ENCODE measurements at places on chromosomes 1 and 21.

DNA sequence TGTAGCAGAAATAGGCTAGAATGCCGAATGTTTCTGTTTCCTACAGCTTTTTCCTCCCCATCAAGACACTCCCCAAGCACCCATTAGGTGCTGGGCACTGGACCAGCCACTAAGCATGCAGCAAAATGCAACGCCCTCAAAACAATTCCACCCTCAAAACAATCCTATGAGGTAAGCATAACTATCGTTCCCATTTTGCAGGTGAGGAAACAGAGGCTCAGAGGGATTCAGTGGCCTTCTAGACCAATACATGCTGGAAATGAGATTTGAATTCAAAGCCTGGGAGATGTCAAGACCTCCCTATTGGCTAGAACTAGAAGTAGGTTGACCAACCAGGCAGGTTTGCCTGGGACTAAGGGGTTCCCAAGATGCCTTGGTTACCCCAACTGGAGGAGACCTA lies 10.2 kb upstream of the ALDH4A1 start:
- DNase-seq = no peak

DNA sequence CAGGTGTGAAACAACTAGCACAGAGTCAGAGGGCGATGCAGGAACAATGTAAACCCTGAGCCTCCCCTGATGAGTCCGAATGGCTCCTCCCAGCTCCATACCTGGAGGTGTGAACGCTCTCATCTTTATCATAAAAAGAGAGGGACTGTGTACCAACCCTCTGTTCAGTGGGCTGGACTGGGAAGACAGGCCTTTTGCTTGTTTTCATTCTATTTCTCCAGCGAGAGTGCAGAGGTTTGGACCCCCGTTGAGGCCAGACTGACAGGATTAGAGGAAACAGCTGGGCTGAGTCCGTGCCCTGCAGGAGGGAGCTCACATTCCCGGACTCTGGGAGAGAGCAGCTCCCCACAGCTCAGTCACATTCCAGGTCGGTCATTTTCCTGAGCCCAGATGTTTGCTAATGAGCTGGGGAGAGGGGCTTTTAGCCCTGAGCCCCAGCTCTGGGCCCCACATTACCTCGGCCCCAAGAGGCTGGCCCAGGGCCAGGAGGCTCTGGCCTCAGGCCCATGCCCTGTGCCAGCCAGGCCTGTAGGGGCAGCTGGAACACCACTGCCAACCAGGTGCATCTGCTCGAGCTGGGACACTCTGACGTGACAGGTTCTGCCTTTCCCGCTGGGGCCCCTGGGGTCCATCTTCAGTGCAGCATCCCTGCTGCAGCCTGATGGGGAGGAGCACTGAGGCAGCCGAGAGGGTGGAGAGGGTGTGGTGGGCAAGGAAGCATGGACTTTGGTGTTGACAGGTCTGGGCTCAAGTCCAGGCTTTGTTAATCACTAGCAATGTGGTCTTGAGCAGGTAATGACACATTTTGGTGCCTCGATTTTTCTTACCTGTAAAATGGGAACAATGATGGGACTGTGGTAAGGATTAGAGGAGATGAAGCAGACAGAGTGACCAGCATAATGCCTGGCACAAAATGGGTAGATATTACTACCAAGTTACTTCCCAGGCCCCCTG lies 3.5 kb upstream of the NBL1 start:
- DNase-seq = no peak

GRCh38 chr1:185267301-185267700 lies 49.7 kb downstream of the IVNS1ABP start:
- DNase-seq = no peak

DNA sequence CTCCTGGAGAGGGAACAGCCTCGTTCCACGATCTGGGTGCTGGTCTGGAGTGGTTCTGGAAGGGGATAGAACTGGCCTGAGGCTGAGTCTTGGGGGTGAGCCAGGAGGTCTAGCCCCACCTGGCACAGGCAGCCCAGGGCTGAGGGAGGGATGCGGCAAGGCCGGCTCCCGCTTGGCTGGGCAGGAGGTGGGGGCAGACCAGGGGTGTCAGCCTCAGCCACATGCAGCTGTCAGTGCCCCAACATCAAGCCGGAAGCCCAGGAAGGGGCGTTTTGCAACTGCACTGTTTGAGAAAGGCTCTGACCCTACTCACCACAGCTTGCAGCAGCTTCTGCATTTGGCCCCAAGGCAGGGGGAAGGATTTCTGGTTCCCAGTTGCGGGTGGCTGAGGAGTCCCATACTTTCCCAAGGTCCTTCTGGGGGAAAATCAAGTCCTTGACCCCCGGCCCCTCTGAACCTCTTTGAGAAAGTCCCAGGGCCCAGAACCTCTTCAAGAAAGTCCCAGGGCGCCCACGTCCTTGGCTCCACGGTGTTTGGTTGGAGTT lies 2.0 kb downstream of the EFHD2 start:
- DNase-seq = peak; percentile 33

GRCh38 chr1:32546611-32547010 lies 7.4 kb downstream of the ZBTB8A start:
- no peak for DNase-seq

GRCh38 chr1:163842571-163842970 lies 520.8 kb downstream of the NUF2 start:
- DNase-seq = no peak

GRCh38 chr1:89887713-89888112 lies 66.9 kb downstream of the LRRC8D start:
- no peak for DNase-seq

DNA sequence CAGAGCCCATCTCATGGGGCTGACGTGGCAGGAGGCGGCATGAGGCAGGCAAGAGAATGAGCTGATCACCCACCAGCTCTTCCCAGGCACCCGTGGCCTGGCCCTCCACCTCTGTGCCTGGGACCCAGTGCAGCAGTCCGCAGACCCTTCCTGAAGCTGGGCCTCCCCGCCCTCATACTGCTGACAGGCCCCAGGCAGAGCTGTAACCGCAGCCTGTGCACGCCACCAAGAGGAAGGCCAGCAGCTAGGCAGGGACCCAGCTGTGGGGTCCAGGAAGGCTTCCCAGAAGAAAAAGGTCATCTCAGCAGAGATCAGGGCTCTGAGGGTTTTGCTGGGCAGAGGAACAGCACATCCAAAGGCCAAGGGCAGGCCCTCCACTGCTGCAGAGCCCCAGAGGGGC lies 9.8 kb upstream of the MTFR1L start:
- DNase-seq = no peak

DNA sequence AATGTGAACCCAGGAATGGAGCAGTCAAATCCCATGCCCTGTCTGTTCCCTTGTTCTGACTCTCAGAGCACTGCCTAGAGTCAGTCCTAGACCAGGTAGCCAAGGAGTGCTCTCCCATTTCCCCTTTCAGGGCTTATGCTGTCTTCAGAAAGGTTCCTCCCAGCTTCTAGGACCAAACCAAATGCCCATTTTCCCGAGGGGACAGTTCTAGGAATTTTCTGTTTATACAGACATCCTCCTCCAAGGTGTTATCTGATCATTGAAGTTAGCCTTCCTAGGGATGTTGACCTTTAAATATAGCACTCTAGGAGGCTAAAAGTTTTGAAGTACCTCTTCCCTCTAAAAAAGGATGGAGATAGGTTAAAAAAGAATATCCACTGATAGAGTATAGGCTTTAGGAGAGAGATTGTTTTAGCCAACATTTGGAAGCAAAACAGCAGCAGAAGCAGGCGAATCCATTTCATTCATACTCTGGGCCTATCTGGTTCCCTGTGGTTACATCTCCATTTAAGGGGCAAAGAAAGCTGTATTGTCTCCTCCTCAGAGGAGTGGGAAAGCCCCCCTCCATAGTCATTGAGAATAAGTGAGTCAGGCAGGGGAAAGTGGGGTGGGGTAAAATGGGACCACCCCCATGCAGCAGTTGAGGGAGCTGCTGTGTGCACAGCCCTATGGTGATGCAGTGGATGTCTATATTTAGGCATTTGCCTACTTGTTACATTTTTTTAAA lies 126.5 kb downstream of the SPATA46 start:
- no peak for DNase-seq

GRCh38 chr1:115656461-115657077 lies 14.8 kb downstream of the VANGL1 start:
- no peak for DNase-seq

DNA sequence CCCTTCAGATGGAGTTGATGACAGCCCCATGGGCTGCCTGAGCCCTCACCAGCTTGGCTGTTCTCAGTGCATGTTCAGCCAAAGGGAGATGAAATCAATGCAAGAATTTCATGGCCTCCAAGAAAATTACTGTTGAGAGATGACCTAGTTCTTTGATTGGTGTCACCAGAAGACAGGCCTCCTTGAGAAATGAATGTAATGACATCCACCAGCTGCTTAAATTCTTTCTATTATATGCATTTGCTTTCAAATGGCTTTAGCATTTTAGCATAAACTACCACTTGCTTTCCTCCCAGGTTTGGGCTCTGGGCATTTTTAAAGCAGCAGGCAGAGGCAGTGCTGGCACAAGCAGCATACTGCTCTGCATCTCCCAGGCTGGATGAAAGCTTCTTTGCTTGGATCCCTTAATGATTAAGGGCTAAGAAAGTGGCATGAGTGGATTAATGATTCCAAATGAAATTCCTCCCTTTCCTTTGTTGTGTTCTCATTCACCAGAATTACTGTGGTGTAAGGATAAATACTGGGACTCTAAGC lies 278.4 kb downstream of the ZNF326 start:
- no peak for DNase-seq

DNA sequence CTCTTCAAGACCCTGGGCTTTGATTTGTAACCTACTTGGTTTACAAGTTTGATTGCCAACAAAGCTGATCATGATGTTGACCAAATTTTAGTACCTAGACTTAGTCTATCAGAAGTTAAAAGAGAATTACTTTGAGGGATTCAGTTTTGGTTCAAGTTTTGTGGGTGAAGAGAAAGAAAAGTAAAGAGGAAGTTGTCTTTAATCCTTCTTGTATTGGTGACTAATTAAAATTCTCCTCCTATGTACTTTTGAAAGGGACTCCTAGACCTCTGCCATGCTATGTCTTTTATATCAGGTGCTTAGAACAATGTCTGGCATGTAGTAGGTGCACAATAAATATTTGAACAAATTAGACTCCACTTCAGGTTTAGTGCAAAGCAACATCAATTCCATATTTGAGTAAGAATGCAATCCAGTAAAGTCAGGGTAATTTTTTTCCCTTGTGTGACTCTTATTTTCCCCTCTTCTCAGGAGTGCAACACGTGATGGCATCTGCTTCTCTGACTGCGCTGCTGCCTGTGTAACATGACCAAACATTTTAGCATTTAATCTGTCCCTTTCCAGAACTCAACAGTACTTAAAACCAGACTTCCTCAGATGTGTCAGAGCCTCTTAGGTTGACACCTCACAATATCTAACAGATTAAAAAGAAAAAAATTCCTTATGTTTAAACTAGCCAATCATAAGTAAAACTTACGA lies 41.1 kb upstream of the KCNQ4 start:
- DNase-seq = no peak

GRCh38 chr1:97157991-97158390 lies 436.4 kb downstream of the PTBP2 start:
- DNase-seq = no peak

GRCh38 chr1:204322339-204322868 lies 37.3 kb downstream of the PLEKHA6 start:
- no peak for DNase-seq

- DNase-seq = no peak
Measured at GRCh38 chr1:186930238-186930637, 101.5 kb downstream of the PLA2G4A start.

DNA sequence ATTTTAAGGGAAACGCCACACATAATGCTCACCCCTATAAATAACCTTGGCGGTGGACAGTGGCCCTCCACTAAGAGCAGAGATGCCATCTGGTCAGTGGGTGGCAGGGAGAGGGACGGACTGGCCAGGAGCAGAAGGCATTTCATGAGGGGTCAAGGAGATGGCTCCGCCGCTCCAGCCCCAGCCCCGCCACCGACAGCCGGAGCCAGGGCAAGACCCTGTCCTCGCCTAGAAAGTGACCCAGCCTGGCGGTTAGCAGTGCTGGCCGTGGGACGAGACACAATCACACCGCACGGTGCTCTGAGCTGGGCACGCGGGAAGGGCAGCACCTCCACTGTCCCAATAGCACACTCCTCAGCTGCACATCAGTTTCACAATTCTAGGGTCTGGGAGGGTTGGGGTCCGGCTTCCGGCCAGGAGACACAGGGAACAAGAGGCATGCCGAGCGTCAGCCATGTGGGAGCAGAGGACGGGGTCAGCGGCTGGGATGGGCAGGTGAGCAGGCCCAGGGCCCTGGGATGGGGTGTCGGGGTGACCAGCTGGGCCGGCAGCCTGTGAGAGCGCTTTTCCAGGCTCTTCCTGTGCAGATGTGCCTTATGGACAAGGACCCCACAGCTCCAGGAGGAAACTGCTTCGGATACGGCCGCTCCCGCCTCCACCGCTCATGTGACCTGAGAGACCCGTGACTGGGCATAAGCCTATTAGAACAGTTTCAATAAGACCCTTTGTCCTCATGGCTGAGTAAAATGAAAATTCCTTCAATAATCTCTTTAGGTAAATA lies 5.7 kb downstream of the SLC19A1 start:
- DNase-seq = no peak

DNA sequence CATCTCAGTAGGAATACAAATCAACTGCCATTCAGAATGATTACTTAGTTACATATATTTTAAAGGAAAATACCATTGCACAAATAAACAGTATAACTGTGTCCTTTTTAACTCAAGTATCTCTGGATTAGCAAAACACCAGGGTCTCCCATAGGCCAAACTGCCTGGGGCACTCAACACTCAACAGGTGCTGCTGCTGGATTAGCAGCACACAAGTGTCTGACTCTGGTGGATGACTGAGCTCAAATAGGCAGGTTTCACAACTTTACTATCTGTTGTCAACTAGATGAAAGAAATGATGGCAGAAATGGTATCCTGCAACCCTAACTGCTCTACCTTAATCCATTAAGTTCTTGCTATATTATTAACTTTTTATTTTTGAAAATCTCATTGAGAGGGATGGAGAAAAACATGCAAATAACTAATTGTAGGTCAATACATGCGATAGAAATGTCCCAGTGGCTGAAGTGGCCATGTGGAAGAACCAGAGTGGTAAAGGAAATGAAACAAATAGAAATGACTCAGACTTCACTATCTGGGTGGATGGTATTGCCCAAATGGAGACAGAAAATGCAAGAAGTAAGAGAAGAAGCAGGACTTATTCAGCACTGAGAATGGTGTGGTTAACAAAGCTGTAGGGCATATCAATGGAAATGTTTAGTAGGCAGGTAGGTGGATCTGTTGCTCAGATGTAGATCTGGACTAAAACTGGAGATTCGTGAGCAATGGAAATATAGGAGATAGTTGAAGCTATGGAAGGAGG lies 90.8 kb upstream of the CCDC190 start:
- no peak for DNase-seq

DNA sequence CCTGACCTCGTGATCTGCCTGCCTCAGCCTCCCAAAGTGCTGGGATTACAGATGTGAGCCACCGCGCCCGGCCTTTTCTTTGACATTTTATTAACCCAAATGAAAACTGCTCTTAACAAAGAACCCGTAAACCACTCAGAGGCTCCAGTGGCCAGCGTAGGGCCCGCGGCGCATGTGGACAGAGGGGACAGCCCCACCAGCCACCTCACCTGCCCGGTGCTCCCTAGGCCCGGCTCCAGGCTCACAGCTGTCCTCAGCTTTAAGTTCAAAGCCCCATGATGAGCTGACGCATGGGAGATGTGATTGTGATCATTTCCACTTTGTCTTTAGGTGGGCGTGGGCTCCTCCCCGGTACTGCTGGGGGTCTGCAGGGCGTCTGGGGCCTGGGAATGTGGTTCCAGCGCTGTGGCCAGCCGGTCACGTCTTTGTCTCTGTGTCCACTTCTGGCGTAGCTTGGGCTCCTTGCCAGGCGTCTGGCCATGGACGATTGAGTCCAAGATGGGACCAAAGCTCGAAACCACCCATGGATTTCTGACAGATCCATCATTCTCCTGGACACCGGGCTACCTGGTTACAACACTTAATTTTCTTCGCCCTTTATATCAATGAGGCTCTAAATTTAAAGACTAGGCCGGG lies 6.9 kb downstream of the PRKCZ start:
- no peak for DNase-seq

- DNase-seq = no peak
Measured at GRCh38 chr1:154874465-154874864, 4.4 kb upstream of the KCNN3 start.
